NCI-H1105 treated with DMSO at 0.1 percent for 48 hours (cell line): ENCODE measurements at places on chromosomes 2 and 18.

DNA sequence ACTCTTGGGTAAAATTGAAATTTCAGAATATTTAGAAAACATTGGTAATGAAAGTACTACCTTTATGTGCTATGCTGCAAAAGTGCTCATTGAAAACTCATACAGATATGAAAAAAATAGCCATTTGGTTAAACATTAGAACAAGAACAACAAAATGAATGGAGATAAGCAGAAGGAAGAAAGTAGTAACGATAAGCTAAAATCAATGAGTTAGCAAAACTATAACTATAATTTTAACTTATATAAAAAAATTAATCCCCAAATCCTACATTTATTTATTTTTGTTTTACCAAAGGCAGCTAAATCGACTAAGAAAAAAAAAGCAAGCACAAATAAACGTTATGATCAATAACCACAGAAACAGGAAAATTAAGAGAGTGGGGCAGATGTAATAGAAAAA, 99.2 kb downstream of the CERS6 start:
- no peak for DNase-seq

DNA sequence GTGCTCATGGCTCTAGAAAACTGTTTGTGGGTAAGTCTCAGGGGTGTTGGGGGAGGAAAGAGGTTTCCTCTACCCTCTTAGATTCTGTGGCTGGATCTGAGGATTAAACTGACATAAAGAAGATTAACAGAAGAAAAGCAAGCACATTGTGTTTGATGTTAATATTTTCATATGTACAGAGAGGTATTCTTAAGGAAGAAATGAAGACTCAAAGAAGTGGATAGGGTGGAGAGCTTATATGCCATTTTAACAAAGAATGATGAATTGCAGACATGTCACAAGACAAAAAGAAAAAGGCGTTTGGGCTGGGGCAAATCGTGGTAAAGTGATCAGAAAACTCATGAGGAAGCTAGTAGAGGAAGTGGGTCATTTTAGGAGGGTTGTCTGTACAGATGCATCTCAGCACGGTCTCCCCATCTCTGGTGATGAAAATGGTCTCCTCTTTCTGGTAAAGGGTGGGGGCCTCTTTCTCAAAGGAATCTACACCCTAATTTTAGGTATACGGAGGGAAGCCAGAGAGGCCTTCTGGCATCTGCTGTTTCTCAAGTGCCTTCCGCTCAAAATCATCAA, 17.8 kb downstream of the FAM110C start:
- no peak for DNase-seq

DNA sequence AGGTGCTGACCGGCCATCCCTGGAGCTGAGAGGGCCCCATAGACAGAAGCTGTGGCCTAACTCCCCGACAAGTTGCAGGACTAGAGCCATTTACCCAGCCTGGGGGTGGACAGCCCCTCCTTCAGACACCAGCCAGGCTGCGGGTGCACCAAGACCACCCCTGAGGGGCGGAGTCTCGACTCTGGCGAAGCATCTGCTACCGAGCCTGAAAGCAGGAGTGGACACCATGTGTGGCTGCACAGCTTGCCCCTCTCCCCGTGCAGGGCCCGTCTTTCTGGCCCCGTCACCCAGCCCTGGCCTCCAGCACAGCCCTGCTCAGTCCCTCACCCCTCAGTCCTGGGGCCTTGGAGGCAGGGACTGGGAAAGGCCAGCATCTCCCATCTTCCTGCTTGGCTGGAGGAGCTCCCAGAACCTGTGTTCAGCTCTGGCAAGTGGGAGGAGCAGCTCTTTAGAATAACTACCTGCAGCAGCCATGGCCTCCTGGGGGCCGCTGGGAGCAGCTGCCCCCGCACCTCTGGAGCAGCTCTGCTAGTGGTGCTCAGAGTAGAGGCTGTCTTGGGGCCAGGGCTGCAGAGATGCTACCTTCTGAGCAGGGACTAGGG, 275.8 kb downstream of the NDUFA10 start:
- DNase-seq, result no peak

DNA sequence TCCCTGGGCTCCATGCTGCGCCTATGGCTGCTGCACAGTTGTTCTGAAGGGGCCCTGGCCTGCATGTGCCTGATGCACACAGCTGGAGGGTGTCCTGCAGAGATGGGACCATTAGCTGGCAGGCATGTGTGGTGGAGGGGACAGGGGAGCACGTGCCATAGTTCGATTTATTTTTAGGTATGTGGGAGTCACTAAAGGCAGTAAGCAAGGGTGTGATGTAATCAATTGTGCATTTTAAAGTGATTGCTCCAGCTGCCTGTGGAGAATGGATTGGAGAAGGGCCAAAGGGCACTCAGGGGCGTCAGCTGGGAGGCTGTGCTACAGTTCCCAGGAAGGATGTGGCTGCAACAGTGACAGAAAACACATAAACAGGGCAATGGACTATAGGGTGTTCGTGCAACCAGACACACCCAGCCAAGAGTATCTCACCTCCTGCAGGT, 205.1 kb downstream of the ARL4C start:
- peak; percentile 68 for DNase-seq

GRCh38 chr2:136359121-136359965, 241.4 kb upstream of the CXCR4 start:
- no peak for DNase-seq

DNA sequence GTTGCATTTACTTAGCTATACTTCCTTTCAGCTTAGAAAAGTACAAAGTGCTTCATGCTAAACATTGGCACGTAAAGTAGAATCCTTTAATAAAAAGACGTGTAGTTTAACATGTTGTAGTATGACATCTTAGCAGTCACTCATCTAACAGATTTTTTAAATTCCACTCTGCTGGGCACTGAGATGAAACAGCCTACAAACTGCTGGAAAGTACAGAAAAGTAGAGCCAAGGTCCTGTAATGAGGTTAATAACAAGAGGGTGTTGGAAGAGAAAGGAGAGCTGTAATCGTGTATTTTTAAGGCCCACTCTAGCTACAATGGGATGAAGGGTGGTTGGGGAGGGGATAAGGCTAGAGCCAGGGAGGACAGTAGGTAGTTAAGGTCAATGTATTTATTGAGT, 10.7 kb downstream of the CD8A start:
- DNase-seq, result no peak

DNA sequence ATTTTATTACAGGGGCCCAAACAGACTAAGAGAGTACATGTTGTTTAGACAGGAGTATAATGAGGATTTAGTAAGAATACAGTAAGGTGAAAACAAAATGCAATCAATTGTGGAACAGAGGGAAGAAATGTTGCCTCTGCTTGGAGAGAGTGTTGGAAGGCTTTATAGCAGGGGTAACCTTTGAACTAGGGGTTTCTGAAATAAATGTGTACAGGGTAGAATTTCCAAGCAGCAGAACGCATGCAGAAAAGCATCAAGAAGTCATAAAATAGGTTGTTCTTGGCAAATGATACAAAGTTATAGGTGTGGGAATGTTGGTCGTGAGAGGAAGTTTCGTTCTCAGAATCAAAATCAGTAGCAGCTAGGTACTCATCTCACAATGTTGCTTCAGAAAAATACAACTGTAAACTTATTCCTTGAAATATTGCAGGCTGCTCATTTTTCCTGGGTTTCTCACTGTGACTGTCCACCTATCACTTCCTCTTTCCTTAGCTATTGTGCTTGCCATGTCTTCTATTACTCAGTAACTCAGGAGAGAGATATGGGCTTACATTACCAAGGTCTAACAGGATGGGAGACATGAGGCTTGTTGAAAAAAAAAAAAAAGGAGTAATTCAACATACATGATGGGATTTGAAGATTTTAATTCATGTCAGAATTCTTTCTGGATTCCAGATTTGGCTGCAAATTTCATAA, 17.1 kb upstream of the HNMT start:
- no peak for DNase-seq

- no peak for DNase-seq
These were observed 20.9 kb downstream of the NETO1 start for GRCh38 chr18:72846736-72847533.

DNA sequence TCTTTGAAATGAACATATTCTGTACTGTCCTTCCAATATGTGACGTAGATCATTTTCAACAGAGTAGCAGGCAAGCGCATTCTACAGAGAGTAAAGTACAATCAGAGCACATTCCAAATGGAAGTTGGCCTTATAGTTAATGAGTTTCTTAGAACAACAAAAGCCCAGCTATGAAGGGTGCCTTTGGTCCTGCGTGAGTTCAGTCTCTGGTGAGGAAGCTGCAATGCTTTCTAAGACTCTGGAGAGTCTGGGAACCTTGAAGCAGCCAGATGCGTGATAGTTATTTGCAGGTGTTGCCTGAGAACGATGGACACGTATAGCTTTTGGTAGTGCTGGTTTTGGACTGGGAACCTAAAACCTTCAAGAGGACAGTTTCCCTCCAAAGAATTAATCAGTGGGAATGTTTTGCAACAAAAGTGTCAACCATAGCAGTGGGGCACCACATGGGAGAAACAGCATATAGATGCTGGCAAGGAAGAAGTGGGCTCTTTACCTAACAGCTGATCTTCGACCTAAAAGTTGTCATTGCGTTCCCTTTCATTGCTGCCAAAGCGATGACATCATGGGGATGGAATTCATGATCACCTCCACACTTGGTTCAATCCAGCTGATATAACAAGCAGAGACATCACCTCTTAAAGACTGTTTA, 9.3 kb upstream of the SNORC start:
- no peak for DNase-seq

DNA sequence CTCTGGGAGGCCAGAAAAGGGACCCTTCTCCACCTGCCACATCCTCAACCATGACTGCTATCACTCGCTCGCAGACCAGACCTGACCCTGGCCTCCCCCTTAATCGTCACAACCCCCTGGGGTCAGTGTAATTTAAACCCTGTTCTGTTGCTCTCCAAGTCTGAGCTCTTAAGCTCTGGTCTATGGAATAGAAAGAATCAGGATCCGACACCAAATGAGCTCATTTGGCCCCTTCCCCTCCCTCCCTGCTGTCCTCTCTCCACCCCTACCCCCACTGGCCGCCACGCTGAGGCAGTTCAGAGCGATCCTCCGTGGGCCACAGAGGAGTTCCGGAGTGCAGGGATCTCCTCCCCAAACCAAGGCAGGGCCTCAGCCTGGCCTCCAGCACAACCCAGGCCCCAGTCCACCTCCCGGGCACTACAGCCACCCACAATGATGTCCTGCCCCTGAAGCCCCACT, 5.3 kb downstream of the DNMT3A start:
- DNase-seq, result no peak

DNA sequence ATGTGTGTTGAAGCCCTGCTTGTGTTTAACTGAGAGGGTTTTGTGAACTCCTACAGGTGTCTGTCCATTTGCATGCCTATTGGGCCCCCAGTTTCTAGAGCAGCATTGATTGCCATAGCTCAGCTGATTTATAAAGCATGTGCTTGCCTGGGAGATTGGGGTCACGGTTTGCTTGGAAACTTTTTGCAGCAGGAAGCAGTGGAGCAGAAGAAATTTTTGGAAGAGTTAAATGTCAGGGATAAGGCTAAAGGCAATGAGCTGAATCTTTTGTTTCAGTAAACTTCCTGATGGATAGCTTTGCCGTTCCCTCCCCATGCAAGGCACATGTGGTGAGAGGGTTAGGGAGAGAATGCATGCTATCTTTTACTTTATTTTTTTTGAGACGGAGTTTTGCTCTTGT, 102.2 kb downstream of the PTPRM start:
- no peak for DNase-seq

- DNase-seq, result no peak
These were observed 27.1 kb downstream of the ST3GAL5 start for GRCh38 chr2:85861650-85862049.

- DNase-seq, result no peak
These were observed 7.7 kb downstream of the EPB41L5 start for GRCh38 chr2:120020554-120020953.

DNA sequence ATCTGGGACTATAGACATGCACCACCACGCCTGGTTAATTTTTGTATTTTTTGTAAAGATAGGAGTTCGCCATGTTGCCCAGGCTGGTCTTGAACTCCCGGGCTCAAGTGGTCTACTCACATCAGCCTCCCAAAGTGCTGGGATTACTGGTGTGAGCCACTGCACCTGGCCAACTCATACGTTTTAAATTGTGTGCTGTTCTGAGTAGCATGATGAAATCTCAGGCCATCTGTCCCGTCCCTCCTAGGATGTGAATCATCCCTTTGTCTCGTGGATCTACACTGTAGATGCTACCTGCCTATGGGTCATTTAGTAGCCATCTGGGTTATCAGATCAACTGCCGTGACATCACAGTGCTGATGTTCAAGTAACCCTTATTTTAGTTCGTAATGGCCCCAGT, 38.5 kb upstream of the RMP24 start:
- DNase-seq, result no peak

DNA sequence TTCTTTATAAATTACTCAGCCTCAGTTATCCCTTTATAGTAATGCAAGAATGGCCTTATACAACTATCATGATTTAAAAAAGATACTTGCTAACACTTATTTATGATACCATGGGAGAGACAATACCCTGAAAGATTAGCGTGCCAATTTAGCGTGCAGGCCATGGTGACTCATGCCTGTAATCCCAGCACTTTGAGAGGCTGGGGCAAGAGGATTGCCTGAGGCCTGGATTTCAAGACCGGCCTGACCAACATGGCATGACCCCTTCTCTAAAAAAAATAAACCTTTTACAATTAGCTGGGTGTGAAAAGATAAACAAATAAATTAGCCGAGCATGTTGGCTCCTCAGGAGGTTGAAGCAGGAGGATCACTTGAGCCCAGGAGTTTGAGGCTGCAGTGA, 493.4 kb upstream of the FSIP2 start:
- DNase-seq, result no peak

DNA sequence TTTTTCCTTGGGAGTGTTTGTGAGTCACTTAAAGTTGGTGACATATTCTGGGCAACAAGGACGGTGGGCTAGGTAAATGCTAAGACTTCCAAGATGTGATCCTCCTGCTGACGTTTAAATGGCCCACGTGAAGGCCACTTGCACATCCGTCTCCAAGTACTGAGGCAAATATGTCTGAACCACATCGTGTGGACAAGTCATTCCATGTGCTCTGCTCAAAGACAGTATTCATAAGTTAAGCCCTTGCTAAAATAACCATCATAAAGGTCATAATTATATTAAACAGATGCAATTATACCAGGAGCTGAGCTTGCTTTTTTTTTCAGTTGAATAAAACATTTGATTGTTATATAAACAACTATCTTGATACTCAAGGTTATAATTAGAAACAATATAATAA, 44.8 kb downstream of the SPP2 start:
- peak; percentile 83 for DNase-seq

- DNase-seq, result no peak
These were observed 59.8 kb upstream of the SLC8A1 start for GRCh38 chr2:40511661-40512213.

GRCh38 chr18:22567794-22568193, 150.1 kb upstream of the CTAGE1 start:
- DNase-seq, result no peak

GRCh38 chr2:236862526-236862925, 223.2 kb upstream of the COPS8 start:
- DNase-seq, result no peak

DNA sequence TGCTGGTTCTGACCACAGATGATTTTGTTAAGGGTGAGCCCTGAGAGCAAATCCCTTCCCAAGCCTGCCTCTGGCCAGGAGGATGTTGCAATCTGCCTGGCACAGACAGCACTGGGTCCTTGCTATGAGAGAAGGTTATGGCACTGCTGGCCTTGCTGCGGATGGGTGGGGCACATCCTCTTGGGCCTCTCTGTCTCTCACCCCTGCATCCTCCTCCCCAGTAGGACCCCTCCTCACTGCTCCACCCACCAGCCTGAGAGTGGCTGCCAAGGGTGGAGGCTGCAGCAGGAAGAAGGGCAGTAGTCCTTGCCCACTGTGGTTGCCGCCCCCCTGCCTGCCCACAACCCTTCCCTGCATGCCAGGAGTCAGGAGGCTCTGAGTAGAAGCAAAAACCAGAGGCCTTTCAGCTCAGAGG, 180.9 kb downstream of the ZBTB7C start:
- no peak for DNase-seq

- DNase-seq, result no peak
These were observed 200.3 kb downstream of the DPP4 start for GRCh38 chr2:161873707-161874106.

- no peak for DNase-seq
These were observed 12.9 kb downstream of the LRRTM1 start for GRCh38 chr2:80291656-80292055.
